SJSA1 (cell line): ENCODE measurements at places on chromosomes 6 and 20.

GRCh38 chr6:39195792-39196385, 33.4 kb downstream of the KCNK5 start:
- no peak for DNase-seq

DNA sequence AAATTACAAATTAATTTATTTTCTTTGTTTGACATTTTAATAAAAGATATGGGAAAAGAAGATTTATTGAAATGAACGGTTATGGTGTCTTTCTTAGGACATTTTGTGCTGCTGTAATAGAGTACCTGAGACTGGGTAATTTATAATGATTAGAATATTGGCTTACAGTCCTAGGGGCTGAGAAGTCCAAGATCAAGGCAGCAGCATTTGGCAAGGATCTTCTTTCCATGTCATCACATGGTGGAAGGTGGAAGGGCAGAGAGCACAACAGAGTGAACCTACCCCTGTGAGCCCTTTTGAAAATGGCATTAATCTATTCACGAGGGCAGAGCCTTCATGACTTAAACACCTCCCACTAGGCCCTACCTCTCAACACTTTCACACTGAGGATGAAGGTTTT, 75.7 kb upstream of the LTV1 start:
- no peak for DNase-seq

GRCh38 chr20:63653041-63653973, at the start of gene STMN3:
TSS of gene STMN3 (minus strand) at chr20:63653424. CDS start at chr20:63653345, 79 bp downstream.
- DNase-seq = peak; percentile 74

DNA sequence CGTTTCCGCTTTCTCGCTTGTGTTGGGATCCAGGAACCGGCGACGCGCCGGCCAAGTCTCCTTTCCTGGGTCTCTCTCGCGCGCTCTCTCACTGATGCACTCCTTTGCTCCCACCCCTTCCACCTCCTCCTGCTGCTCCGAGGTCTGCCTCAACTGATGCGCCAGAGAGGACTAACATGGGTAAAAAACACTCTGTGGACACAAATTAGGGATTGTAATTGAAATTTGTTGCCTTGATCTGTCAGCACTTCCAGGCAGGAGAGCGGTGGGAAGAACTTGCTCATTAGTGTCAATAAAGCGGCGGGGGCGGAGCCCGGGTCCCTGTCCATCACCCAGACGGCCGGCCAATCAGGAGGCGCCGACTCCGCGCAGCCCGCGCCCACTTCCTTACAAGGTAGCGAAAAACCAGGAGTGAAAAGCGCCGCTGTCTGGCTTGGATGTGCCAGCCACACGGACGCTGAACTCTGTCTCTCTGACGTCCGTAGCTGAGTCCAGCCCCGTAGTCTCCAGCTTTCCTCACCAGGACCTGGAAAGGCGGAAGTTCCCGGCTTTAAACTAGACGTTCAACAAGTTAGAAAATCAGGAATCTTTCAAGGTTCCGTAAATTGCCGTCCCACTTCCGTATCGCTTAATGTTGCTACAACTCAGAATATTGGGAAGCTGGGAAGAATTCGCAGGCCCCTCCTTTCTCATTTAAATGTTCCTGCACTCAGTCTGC, at the start of gene TBX18:
Gene TBX18 (minus strand): TSS at position 267 of the 718 bp plus-strand sequence. CDS start 417 bp downstream, outside the sequence.
- peak; percentile 99 for DNase-seq

- DNase-seq = peak; percentile 28
These were observed 15.4 kb downstream of the EZR start for GRCh38 chr6:158803733-158804143.

DNA sequence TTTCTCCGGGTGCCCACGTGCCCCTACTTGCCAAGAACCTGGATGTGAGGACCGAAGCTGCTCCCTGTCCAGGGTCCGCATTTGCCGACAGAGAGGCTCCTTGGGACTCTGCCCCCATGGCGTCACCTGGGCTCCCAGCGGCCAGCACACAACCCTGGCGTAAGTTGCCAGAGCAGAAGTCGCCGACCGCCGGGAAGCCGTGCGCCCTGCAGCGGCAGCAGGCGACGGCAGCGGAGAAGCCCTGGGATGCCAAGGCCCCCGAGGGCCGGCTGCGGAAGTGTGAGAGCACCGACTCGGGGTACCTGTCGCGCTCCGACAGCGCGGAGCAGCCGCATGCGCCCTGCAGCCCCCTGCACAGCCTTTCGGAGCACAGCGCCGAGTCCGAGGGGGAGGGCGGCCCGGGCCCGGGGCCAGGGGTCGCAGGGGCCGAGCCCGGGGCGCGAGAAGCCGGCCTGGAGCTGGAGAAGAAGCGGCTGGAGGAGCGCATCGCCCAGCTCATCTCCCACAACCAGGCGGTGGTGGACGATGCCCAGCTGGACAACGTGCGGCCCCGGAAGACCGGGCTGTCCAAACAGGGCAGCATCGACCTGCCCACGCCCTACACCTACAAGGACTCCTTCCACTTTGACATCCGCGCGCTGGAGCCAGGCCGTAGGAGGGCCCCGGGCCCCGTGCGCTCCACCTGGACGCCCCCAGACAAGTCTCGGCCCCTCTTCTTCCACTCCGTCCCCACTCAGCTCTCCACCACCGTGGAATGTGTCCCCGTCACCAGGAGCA, 28.3 kb downstream of the ZNF831 start:
- DNase-seq = no peak

DNA sequence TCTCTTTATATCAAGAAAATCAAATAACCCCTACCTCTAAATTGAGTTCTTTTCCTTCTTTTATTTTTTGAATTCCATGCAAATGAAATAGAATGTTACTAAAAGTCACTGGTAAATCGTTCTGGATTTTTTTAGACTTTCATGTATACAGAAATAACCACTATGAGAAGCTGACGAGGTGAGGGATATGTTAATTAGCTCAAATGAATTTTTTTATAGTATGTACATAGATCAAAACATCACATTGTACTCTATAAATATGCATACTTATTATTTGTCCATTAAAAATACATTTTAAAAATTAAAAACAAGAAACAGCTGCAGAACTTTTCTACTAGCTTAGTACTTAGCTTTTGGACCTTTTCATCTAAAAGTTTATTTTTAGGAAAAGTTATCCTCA, 165.4 kb downstream of the DOK5 start:
- no peak for DNase-seq

DNA sequence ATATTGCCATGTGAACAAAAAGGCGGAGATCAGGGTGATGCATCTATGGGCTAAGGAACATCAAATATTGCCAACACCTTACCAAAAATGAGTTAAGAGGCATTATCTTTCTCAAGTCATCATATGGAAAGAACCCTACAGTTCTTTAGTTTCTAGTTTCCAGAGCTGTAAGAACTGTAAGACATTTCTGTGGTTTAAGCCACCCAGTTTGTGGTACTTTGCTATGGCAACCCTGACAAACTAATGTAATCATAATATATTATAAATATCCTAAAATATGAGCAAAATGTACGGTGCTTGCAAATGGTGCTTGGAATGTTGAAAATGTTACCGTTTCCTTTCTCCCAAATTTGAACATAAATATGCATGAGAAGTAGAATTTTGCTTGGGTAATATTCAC, 349.6 kb downstream of the PHF3 start:
- no peak for DNase-seq

GRCh38 chr6:145209272-145209671, 526.0 kb downstream of the EPM2A start:
- no peak for DNase-seq

DNA sequence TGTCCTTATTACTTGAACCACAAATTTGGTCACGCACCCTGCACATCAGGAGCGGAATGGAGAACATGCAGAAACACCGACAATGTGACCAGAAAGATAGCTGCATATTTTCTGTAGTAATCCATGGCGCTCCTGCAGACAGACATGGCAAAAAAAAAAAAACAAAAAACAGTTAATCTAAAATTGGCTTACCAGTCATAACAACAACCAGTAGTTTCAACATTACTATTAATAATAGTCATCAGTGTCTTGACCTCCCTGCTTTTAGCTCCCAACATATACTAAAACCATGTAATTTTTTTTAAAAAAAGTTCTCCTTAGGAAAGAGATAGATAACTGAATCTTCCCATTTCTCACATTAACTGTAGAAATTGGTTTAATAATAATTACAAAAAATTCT, 6.8 kb downstream of the CGA start:
- no peak for DNase-seq

DNA sequence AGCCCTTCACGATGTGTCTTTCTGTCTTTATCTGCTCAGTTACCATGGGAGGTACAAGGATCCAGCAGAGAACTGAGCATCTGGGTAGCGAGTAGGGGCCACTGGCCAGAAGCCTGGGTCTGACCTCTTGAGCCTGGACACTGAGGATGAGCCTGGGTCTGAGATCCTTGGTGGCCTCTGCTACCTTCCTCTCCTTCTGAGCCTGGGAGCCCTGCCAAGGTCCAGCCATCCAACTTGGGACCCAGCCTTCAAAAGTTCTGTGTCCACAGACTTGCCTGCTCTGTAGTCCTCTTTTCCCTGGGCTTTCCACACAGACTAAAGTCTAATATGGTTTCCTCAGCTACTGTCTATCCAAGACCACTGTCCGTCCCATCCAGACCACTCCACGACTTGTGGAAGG, 60.2 kb upstream of the NAA20 start:
- no peak for DNase-seq

DNA sequence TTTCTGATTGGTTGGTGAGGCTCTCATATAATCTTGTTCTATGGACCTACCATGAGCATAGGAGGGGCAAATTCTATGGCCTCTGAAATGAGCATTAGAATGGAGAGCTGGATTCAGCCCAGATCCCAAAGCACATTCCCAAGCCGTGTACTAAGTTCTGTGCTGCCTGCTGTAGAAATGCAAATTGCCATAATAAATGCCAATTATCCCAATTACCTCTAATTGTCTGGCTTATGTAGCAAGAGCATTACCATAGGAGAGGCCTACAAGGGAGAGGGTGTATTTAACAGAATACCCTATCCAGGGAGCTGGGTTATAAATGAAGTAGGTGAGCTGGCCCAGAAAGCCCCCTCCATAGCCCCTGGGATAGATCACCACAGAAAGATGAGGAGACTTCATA, 126.8 kb downstream of the LRFN2 start:
- DNase-seq = no peak

DNA sequence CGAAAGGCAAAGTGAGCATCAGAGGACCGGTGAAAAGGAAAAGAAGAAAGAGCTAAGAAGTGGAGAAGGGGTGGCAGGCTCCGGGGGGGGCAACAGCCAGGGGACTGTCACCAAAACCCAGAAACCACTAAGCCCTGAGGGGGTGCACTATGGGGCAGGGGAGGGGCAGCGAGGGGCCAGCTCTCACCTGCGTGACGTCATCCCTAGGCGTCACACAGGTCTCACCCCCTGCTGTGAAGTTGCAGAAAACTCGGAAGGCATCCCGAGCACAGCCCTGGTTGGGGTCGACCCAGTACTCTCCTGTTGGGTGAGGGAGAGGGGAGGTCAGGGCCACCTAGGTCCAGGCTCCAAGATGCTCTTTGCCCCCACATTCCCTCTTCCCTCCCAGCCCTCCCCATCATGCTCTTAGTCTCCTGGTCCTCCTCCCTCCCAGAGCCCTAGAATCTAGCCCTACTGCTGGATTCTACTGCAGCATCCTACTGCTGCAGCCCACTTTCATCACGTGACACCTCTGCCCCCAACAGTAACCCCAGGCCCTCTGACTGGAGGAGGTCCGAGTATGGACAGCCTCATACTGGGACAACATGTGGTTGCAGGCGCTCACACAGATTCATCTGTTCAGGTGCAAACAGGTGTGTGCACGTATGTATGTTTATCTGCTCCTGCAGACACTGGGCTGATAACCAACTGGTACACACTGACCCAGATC, 27.4 kb downstream of the COL11A2 start:
- DNase-seq = no peak

- no peak for DNase-seq
These were observed 77.2 kb downstream of the FOXO3 start for GRCh38 chr6:108637963-108638362.

- DNase-seq = no peak
These were observed 1.7 kb downstream of the SF3B5 start for GRCh38 chr6:144093658-144094057.

DNA sequence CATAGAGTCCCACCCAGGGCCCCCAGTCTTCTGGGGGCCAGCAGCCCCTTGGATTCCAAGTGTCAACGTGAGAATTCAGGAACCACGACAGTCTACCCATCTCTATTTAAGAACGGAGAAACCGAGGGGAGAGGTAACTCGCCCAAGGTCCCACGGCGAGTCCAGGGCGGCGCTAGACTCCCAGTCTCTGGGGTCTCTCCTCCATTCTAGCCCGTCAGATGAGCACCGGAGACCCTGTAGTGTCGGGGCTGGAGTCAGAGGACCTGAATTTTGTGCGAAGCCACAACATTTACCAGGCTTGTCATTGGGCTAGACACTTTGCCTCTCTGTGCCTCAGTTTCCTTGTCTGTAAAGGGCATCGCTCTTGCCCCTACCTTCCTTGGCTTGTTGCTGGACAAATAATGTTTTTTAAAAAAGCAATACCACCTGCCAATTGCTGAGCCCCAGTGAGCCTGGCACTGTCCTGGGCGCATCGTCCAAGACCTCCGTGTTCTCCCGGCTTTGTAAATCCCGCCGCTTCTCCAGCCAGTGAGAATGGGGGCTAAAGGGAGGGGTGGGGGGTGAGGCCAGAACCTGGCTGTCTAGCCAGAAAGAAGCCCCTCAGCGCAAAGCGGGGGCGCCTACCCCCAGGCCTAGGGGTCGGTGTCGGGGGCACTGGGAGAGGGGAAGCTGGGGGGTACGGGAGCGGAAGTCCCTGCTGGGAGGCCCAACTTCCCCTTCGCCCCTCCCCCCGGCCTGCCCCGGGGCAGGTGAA, 91.7 kb downstream of the NCR2 start:
- no peak for DNase-seq

GRCh38 chr6:124033501-124033900, 229.8 kb downstream of the NKAIN2 start:
- DNase-seq = no peak

GRCh38 chr20:23995905-23996666, 7.5 kb upstream of the GGTLC1 start:
- DNase-seq = no peak

GRCh38 chr6:167331565-167331964, 6.7 kb downstream of the TTLL2 start:
- no peak for DNase-seq

GRCh38 chr20:47428851-47429336, 72.4 kb upstream of the ZMYND8 start:
- DNase-seq = no peak

GRCh38 chr6:141451511-141452353, 681.0 kb upstream of the GJE1 start:
- peak; percentile 74 for DNase-seq

GRCh38 chr6:139925894-139926641, 551.6 kb upstream of the CITED2 start:
- peak; percentile 52 for DNase-seq

- no peak for DNase-seq
These were observed 36.4 kb downstream of the CSNK2A1 start for GRCh38 chr20:507006-507758.

DNA sequence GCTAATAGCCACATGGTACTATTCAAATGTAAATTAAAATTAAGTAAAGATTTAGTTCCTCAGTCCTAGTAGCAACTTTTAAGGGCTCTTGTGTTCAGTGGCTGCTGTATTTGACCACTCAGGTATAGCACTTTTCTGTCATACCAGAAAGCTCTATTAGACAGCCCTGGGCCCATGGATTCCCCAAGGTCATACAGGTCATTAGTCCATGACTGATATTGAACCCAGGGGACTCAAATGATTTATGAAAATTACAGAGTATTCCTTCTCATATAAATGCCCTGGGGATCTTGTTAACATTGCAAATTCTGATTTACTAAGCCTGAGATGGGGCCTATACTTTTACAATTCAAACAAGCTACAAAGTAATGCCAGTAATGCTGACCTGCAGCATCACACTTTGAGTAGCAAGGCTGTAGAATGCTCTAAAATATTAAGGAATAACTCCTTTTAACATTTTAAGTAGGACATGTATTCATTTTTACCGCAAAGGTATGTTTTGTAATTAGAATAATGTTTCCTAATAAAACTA, 29.6 kb downstream of the RNF217 start:
- DNase-seq = no peak
